ENCODE measurements at places on chromosomes 13 and 19.

DNA sequence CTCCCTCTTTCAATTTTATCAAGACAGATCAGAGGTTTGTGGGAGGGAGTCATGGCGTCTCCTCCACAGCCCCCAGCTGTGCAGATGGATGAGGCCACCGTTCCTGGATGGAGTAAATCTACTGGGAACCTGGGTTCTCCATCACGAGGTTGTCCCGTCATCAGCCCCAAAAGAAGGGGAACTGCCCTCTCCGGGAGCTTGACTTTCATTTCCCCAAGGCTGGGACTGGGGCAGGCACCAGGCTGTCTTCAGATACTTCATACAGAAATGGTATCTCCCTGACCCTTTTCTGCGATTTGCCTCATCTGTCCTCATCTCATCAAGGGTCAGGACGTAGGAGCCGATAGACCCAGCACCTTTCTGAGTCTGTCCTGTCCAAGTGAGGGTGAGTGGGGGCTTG is 9.8 kb downstream of the LILRB2 start:
- DNase-seq, result no peak

GRCh38 chr13:65133094-65133493 is 2097.0 kb downstream of the PCDH9 start:
- no peak for DNase-seq

GRCh38 chr13:93857126-93857525 is 622.4 kb downstream of the DCT start:
- DNase-seq, result no peak

DNA sequence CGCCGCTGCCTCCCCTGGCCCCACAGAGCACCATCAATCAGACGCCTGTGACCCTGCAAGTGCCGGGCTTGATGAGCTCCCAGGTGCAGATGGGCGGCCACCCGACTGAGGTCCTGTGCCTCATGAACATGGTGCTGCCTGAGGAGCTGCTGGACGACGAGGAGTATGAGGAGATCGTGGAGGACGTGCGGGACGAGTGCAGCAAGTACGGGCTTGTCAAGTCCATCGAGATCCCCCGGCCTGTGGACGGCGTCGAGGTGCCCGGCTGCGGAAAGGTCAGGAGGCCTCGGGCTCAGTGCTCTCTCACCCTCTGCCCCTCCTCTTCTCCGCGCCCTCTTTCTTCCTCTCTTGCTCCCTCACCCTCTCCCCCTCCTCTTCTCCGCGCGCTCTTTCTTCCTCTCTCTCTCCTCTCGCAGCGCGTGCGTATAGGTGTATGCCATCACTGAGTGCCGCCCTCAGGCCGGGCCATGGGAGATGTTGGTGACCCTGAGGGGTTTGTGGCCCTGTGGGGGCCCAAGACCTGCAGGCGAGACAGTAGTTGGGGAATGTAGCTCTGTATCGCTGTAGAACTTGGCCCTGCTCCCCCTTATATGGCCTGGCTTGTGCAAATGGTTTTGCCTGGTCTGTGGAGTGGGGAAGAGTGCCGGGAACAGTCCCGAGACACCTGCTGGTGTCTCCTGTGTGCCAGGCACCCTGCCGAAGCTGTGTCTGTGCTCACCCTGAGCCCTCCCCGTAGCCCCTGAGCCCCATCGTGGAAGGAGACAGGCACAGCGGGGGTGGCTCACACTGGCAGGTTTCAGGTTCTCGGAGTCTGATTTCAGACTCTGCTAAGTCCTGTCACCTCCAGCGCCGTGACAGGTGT is 5.4 kb upstream of the EPN1 start:
- DNase-seq, result no peak

DNA sequence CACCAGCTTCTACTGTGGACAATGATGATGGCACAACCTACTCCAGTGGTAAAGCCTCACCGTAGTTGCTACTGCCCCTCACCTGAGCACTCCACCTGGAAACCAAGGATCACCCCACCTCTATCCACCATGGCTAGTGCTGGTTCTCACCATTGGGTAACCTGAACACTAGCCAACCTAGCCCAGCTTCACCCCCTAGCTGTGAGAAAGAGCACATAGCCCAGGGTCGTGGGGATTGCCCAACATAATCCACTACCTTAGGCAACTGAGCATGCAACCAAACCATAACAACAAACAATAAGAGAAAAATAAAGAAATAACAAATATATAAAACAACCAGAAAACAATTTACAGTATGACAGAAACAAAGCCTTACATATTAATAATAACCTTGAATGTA is 560.1 kb downstream of the DIAPH3 start:
- DNase-seq, result no peak

- no peak for DNase-seq
Observed at GRCh38 chr13:85108356-85108755, 690.9 kb downstream of the SLITRK6 start.

DNA sequence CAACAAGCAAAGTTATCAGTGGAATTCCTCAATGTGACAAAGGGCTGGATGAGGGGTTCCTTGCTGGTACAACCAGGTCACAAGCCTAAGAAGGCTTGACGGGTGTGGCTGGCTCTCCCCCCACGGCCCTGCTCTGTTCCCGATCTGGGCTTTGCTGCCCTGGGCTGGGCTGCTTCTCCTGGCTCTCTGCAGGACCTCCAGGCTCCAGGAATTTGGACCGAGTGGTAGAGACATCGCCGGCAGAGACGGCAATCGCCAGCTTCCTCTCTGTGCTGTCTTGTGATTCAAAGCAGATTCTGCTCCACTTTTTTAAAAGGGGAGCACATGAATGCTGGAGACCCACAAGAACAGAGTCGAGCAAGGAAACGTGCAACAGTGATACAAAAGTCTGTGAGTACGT is at the start of gene SERPINE3:
TSS of gene SERPINE3 (plus strand) at position 338 of the 400 bp plus-strand sequence. CDS start 1,401 bp downstream, outside the sequence.
- no peak for DNase-seq

DNA sequence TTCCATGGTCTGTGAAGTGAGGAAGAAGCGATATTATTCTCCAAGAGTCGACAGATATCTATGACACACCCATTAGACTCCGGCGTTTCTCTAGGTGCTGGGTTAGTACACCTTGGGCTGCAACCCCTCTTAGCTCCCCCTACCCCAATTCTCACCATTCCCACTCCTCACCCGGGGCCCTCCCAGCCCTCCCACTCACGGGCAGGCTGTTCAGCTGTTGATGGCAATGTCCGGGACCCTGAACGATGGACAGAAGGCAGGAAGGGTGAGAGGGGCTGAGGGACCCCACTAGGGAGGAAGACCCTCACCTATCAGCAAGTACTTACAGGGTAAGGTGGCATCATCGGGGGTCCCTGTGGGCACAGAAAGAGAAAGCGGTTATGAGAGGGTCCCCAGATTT is 9.2 kb downstream of the LGALS4 start:
- no peak for DNase-seq

DNA sequence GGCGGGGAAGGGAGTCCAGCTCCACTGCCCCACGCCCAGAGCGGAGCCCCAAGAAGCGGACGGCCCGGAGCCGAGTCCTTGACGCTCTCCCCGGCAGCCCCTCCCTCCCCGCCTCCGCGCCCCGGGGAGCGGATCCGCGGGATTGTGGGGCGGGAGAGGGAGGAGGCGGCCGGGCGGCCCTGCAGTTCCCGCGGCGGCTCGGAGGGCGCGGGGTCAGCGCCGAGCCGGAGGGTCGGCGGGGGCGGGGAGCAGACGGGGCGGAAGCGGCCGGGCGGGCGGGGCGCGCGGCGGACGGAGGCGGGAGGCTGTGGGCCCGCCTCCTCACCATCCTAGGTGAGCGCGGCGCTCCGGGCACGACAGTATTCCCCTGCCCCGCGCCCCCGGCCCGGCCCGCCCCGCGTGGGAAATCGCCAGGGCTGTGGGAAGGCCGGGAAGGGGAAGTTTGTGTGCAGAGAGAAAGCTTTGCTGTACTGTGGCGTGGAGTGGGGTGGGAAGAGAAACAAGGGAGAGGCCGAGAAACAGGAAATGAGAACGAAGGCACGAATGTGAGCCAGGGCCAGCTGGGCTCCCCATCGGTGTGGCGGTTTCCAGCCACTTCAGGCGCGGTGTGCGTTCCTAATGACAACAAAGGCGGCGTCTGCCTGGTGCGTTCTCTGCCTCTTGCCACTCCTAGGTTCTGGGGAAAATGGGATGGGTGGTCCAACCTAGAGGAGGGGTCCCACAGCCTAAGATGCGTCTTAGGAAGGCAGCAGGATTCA is 1.3 kb upstream of the KLF12 start:
- peak; percentile 31 for DNase-seq
